ENCODE measurements at places on chromosomes 5 and 9. TPM values are rescaled to one million over a fixed set of nuclear protein-coding genes. Genes with fewer than 3 reads are reported as not detected.

DNA sequence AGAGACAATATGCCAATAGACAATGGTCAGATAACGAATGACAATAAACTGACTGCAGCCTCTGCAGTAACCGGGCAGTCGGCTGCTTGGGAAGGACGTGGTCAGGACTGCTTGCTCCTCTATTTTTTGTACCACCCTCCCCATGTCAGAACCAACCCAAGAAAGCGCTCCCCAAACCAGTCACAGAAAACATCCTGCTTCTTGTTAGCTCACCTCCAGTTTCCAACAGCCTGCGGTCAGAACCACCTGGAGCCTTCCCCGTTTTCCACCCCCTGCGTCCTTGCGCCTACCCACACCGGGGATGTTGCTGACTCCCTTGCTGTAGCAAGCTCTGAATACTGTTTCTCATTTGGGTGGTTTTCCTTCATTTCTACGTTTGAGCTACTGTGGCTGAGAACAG, 1.7 kb upstream of the MRNIP start:
- DNase-seq, result no peak

DNA sequence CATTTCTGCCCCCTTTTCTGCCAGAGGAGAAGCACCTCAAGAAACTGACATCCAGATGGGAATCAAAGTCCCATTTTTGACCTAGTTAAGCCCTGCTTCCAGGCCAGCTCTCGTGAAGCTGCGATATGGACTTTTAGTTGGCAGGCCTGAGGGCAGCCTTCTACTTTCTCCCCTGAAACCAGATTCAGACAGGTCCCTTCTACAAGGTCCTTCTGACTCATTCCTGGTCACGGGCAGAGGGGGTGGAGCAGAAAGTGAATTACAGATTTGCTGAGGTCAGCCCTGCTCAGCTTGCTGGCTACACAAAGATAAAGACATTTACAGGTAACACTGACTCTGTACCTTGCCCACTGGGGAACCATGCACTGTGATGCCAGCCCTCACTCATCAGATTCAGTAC, 52.8 kb upstream of the TUT7 start:
- DNase-seq, result peak; percentile 75

DNA sequence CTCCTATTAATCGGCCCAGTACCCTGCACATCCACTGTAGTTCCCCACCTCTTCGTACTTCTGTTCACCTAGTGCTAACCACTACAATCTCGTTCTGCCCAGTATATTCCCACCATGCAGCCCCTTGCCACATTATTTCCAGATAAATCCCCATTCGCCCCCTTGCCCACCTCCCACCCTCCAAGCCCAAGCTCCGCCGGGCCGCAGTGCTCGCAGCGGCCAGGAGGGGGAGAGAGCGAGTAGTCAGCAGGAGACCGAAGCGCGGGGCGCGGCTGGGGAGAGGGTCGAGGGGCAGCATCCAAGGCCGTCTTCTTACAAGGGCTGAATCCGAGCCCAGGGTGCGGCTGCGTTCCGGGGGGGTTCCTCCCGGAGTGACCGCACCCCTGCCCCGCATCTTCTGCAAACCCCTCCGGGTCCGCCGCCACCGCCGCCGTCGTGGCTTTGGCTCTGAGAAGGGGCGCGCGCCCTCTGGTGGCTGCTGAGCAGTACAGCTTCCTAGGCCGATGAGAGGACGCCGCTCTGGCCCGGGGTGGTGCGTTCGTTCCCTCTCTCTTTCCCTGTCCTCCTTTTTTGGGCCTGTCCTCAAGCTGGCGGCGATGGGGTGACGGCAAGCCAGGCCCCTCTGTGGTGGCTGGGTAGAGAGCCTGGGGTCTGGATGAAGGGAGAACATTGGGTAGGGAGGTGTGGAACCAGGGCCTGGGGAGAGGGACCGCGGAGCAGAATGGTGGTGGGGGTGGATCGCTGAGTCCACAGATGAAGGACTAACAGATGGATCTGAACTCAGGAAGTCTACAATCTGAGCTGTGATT, 30.0 kb upstream of the PSD2 start:
- peak; percentile 57 for DNase-seq

GPR21 gene
- total RNA-seq, result 0.28 TPM

- DNase-seq, result peak; percentile 9
These were observed 5.0 kb upstream of the IRX2 start for GRCh38 chr5:2756211-2757152.

GRCh38 chr5:127006744-127007143, 23.6 kb downstream of the MARCHF3 start:
- DNase-seq, result peak; percentile 73

Measured in IMR-90 (cell line).